Activated T-cell treated with anti-CD3 and anti-CD28 coated beads, Interleukin-2, amount 50 U/mL, for 72 hours (primary cell): ENCODE measurements at places on chromosomes 5 and 9.

DNA sequence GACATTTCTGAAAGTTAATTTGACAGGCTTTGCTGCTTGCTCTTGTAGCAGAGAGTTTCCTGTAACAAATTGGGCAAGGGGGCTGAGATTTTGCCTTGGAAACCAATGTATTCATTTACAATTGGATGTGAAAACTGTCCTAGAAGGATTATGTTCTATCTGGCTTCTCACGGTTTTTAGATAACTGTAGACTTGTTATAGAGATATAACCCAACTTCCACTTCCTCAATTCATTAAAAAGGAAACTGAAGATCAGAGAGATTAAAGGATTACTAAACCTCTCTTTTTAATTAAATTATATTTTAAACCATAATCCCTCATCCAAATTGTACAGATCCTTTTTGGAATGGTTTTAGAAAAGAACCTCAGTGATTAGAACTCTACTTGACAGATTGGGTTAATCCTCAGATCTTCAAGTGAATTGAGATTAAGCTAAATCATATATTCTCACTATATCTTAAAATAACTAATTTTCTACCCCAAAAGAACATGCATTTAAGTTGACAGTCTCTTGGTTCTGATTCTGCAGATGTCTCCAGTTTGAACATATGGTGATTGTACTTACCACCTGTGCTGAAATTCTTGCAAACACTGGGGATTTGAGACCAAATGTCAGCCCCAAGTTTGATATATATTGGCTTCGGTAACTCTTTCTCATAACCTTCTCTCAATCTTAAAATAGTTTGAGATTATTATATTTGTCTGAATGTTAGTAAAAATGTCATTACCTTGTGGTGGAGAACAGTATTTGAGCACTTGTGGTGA is 130.1 kb upstream of the C9orf72 start:
- no peak for DNase-seq

DNA sequence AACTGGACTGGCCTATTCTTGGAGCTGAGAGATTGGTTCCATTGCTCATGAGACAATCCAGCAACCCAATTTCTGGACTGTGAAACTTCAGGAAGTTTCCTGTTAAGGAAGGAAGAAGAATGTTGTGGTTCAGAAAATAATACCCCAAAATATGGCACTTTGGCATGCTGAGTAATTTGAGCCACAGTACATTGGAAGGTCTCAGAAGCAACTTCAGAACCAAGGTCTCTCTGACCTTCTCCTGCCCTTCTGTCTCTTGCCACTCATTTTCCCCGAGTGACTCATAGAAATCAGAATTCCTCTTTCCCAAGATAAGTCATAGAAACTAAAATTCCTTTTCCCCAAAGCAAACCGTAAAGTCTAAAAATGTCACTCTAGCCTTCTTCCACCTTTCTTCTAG is 1366.1 kb downstream of the PTPRD start:
- DNase-seq: no peak

DNA sequence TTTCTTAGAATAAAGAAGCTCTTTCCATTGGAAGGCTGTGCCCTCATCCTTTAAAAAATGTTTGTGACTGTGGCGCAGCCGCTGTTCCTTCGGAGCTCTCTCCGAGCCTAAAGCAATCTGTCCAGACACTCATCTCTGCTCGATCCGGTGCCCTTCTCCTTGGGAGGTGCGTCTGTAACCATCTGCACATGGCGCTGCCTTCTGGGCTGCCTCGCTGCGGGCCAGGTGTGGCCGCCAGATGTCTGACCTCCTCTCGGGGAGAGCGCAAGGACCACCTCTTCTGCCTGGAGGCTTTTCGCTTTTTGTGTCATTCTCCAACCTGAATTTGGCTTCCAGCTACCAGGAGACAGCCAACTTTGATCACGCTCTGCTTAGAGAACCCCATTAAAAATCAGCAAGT is 153.4 kb upstream of the PTCH1 start:
- DNase-seq: no peak

- DNase-seq: no peak
These were observed 9.2 kb downstream of the ZBTB5 start for GRCh38 chr9:37455884-37456647.

DNA sequence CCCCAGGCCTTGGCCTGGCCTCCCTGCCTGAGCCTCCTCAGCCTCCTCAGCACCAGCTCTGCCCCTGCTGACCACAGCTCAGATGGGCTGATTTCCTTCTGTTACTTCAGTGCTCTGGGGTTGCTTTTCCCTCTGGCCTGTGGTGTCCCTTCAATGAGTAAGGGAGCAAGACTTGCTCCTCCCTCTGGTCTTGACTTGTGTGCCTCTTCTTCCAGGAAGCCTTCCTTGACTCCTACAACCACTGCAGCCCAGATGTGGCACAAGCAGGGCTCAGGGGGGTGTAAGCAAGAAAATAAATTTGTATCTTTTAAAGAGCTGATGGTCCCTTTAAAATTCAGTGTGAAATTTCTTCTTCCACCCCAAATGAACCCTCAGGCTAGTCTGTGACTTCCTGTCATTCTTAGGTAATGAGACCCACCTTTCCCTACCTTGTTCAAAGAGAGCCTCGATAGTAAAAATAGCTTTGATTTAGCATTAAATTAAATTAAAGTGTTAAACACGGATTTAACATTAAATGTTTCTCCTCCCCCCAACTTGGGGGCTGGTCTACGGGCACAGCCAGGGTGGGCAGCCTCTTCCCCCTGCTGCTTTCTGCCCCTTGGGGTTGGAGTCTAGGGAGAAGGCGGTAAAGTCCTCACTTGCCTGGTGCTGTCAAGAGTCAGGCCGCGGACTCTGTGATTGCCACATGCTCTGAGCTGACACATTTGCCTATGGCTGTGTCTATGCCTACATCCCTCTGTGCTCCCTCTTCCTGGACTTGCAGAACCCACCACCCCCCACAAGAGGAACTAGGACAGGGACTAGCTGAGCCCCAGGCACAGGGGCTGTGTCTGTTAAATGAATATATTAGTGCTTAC is 64.5 kb downstream of the OLFM1 start:
- DNase-seq: no peak

- no peak for DNase-seq
These were observed 119.5 kb downstream of the SYK start for GRCh38 chr9:90921104-90921503.

GRCh38 chr5:180328296-180329137 is 24.6 kb downstream of the GFPT2 start:
- DNase-seq: peak; percentile 87

DNA sequence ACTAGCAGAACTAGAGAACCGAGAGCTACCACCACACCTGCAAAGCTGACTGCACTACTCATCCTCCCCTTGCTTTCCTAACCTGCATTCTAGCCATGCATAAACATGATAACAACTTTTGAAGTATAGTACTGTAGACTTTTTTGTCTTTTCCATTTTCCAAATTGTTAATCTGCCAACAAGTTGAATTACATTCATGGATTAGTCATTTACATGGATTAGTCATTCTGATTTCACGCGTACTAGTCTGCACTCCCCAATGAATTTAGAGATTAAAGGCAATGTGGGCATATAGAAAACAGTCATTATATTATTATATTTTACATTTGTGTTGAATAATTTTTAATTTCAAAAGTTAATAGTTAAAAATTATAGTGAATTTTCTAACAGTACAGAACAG is 81.4 kb downstream of the EDIL3 start:
- no peak for DNase-seq

DNA sequence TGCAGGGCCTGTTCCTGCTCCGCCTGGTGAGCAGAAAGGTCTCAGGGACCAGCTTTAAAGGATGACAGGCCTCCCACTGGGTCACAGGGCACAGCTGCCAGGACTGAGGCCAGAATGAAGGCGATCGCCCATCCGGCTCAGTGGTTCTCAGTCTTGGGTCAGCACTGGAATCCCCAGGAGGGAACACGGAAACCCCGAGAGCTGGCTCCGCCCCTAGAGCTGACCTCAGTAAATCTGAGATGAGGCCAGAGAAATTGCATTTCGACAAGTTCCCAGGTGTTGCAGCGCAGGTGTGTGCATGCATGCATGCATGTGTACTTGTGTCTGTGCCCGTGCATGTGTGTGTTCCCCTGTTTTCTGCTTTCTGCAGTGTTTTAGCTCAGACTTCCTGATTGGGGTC is 47.2 kb upstream of the KCNMB1 start:
- no peak for DNase-seq

- DNase-seq: no peak
These were observed 5.1 kb upstream of the TSLP start for GRCh38 chr5:111066261-111066938.

DNA sequence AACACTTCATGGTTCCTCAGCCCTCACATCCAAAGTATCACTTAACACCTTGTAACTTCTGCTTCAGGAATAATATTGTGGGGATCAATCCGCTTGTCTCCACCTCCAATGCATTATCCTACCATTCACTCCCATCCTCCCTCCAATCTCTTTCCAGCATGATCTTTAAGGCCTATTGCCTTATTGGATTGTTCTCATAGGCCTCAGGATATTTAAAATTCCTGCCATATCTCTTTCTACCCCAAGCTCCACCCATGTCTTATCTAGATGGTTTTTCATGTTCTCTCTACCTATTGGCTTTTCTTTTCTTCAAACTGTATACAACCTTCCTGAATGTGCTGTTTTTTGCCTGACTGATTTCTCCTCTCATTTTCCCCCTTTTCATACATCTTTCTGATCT is 7.2 kb downstream of the KDM4C start:
- no peak for DNase-seq

GRCh38 chr5:14364096-14364495 is 217.5 kb upstream of the OTULINL start:
- no peak for DNase-seq

DNA sequence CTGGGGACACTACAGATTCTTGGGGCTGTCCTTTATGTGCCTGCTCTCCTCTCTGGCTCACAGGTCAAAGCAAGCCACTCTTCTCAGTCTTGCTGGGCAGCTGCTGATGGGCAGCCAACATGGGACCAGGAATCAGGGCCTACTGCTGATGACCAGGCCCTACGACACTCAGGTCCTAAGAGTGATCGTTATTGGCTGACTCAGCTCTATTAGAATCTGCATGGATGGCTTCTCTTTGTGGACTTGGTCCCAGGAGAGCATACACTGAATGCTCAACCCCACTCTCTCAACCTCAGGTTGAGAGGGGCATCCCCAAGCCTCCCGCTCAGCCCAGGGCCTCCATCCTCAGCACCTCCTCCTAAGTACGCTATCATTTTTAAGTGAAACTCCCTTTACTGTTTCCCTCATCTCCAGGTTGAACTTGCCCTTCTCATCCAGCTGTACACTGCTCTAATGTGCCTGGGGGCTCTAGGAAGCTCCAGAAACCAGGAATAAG is 250.8 kb upstream of the PANK3 start:
- no peak for DNase-seq
